Motor neuron (in vitro differentiated cells): ENCODE measurements at places on chromosomes 16 and 17. TPM values are rescaled to one million over a fixed set of nuclear protein-coding genes. Genes with fewer than 3 reads are reported as not detected.

IRX5 gene
- total RNA-seq: 0.63 and 2.5 TPM in 2 replicates

TAC4 gene
- not detected in 2 replicates for total RNA-seq

CFAP97D1 gene
- 0.14 TPM in 1 of 2 replicates, not detected in the other for total RNA-seq

HAGHL gene
- 10.7 and 11.3 TPM in 2 replicates for total RNA-seq

RNF227 gene
- 3.9 TPM in 2 replicates for total RNA-seq

ITGAX gene
- 0.70 and 1.0 TPM in 2 replicates for total RNA-seq

DPEP1 gene
- total RNA-seq: 0.25 and 0.33 TPM in 2 replicates

TK1 gene
- total RNA-seq: 0.43 and 1.0 TPM in 2 replicates

KRT33B gene
- total RNA-seq: 0.21 TPM in 1 of 2 replicates, not detected in the other

GUCY2D gene
- total RNA-seq: not detected in 2 replicates

SAP30BP gene
- 74.0 and 95.2 TPM in 2 replicates for total RNA-seq

CHD9NB gene
- 2.3 and 2.7 TPM in 2 replicates for total RNA-seq

TBC1D16 gene
- 11.9 and 12.9 TPM in 2 replicates for total RNA-seq

PRCD gene
- 0.97 and 1.5 TPM in 2 replicates for total RNA-seq

C16orf46 gene
- 2.3 and 2.4 TPM in 2 replicates for total RNA-seq

RDM1 gene
- total RNA-seq: 0.75 and 0.81 TPM in 2 replicates

KRT9 gene
- 0.87 and 1.5 TPM in 2 replicates for total RNA-seq

ZNF200 gene
- total RNA-seq: 7.6 and 8.1 TPM in 2 replicates

MNT gene
- total RNA-seq: 7.5 and 9.0 TPM in 2 replicates

NKIRAS2 gene
- total RNA-seq: 49.5 and 57.0 TPM in 2 replicates

AOC2 gene
- total RNA-seq: 2.6 and 2.9 TPM in 2 replicates

KCNH4 gene
- 0.31 and 0.59 TPM in 2 replicates for total RNA-seq

TBKBP1 gene
- total RNA-seq: 10.8 and 11.8 TPM in 2 replicates

PDILT gene
- total RNA-seq: 0.15 TPM in 1 of 2 replicates, not detected in the other

CCL13 gene
- total RNA-seq: not detected in 2 replicates

ADPRM gene
- total RNA-seq: 10.0 and 10.8 TPM in 2 replicates

MPV17L gene
- 2.4 and 3.1 TPM in 2 replicates for total RNA-seq
